ENCODE measurements at places on chromosomes 1 and 21.

DNA sequence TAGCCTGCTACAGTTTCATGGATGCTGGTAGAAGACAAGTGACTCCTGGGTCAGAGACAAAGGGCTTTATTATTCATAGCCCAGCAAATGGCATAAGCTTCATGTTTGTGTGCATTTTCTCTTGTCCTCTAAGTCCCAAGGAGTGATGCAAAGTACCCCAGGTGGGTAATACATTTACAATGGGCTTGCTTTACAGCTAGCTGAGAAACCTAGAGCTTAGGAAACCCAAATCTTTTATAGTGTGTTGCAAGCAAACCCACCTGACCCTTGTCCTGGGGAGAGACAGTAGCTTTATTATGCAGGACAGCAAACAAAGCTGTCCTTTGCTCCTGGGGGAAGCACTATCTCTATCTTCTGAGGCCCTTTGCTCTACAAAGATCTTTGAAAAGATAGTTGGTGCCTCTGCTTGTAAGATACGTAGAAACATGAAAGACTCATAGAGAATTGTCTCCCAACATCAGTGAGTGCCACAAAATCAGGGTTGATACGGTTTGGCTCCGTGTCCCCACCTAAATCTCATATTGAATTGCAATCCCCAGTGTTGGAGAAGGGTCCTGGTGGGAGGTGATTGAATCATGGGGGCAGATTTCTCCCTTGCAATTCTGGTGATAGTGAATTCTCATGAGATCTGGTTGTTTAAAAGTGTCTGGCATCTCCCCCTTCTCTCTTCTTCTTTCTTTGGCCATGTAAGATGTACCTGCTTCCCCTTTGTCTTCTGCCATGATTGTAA lies 315.8 kb upstream of the USP24 start:
- no peak for DNase-seq

DNA sequence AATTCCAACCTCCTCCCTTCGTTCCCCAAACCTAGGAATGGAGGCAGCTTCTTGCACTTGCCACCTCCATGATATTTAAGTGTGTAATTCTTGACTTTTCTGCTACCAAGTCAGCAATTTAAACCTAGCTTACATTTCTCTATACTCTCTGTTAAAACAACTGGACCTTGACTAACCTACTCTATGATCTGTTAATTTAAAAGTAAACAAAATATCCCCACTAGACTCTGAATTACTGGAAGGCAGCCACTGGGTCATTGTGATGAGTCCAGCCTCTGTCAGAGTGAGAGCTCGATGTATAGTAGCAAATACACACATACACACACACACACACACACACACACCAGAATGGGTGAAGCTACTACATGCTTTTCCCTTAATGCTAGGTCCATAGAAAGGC lies 40.0 kb upstream of the DHCR24 start:
- no peak for DNase-seq

GRCh38 chr21:21085206-21085605 lies 87.0 kb downstream of the NCAM2 start:
- no peak for DNase-seq

- DNase-seq = no peak
These were observed 180.6 kb downstream of the PAPPA2 start for GRCh38 chr1:176643536-176643935.

DNA sequence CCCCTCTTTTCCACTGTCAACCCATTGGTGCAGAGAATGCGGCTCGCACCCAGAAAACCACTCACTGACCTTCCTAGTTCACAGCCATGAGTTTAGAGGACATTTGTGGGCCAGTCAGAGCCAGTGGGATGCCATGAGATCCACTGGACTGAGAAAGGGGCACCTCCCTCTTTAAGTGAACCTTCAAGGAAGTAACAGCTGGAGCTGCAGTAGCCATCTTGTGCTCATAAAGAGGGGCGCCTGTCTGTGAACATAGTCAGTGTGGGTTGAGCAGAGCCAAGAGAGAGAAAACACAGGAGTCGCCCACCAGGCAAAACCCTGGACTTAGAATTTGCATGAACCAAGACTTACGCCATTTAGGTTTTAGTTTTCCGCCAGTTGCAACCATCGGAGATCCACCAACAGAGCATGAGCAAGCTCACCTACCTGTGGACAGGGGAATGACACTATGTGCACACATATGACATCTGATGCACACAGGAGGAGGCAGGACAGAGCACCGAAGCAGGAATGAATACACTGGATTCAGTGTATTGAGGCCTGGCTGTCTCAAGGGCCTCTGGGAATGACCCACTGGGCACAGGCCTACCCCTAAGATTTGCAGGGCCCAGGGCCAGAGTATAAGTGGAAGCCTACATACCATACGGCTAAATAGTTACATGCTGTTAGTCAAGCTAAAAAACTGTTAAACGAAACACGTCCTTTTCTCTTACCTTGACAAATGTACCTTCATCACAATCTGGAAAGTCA lies 151.6 kb downstream of the GRIK3 start:
- no peak for DNase-seq

Data from HEK293T (cell line).